H7 (cell line): ENCODE measurements at places on chromosomes 16 and 17. TPM values are rescaled to one million over a fixed set of nuclear protein-coding genes. Genes with fewer than 3 reads are reported as not detected.

DNA sequence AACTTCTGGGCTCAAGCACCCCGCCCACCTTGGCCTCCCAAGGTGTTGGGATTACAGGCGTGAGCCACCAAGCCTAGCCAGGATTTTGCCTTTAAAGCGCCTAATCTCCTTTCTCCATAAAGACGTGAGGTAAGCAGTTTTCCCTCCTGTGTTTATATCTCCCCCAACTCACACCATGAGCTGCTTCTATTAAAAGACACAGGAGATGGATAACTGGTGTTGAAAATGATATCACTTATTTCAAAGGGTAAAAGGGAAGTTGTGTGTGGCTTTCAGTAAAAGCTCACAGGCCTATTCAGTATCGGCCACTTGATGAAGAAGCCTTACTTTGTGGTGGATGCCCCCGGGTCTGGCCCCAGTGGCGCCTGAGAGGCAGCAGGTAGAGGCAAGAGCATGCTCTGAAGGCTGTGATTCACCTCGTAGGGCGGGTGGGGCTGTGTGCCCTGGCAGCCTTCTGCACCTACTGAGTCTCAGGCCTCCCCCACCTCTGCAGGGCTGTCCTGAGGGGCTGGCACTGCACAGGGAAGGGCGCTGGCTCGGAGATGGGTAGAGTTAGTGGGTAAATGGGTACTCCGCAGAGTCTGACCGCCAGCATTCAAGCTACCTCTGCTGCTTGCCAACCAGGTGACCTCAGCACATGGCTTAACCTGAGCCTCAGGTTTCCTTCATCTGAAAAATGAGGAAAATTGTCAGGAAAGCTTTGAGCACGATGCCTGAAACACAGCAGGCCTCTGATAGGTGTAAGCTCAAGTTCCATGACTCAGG is 146.8 kb downstream of the CLEC16A start:
- DNase-seq: no peak

GRCh38 chr16:88133507-88133843 is 182.2 kb downstream of the BANP start:
- DNase-seq: no peak

GRCh38 chr17:17564896-17565295 is 26.6 kb downstream of the PEMT start:
- DNase-seq: peak; percentile 88

GRCh38 chr16:48608452-48608851 is 1.5 kb downstream of the N4BP1 start:
- DNase-seq: no peak

Gene TAF15
- total RNA-seq: 20.2 and 32.0 TPM in 2 replicates

Gene CD300LF
- total RNA-seq: not detected in 2 replicates
